Femur (tissue), 1 donor: ENCODE measurements at places on chromosomes 1 and 21.

- no peak for DNase-seq
These were observed 13.2 kb downstream of the TP53BP2 start for GRCh38 chr1:223832637-223832943.

DNA sequence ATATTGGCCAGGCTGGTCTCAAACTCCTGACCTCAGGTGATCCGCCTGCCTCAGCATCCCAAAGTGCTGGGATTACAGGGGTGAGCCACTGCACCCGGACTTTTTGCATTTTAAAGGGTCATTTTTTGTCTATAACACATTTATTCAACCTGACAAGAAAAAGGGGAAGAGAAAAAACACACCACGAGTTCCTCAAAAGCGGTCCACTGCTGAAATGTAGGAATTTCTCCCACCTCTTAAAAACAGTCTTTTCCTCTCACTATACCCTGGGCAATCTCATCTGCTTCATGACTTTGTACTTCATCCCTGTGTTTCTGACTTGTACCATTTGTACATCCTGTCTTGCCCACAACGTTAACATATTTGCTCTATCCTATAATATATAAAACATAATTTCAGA, 413.3 kb upstream of the PTBP2 start:
- no peak for DNase-seq

GRCh38 chr1:204830747-204831146, 39.9 kb upstream of the NFASC start:
- DNase-seq = no peak

GRCh38 chr1:156740237-156740740, 599 bp downstream of the MRPL24 start:
- no peak for DNase-seq

DNA sequence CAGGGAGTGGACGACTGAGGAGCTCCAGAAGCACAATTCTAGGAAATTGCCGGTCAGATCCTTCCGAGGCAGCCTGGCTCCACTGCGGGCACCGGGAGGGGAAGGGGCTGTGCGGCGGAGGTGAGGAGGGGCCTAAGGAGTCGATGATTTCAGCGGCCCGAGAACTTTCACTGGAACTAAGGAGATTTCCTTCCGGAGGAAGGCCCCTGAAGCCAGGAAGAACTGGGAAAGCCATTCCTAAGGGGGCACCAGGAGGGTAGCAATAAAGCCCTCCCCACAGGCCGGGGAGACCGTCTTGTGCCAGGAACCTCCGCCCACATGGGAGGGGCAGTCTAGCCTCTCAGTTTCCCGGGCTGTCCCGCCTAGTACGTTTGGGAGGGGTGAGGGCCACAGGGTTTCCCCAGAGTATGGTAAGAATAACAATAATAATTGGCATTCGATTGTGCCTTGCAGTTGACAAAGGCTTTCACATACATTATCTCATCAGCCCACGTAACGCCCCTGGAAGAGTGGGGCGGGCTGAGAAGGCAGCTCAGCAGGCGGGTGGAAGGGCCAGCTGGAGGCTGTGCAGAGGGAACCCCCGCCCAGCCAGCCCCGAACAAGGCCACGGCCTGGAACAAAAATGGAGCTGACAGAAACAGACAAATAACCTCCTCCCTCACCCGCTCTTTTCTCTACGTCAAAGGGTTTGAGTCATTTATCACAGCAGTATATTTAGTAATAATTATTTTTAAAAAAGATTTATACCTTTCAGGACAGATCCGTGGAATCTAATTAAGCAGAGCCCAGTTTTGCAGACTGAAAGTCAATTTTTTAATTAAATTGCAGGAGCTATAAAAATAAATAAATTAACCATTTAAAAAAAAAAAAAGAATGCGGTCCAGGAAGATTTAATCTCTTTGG, 19.8 kb downstream of the NPR1 start:
- peak; percentile 78 for DNase-seq

- no peak for DNase-seq
These were observed 13.7 kb downstream of the MTARC2 start for GRCh38 chr1:220761688-220762427.

DNA sequence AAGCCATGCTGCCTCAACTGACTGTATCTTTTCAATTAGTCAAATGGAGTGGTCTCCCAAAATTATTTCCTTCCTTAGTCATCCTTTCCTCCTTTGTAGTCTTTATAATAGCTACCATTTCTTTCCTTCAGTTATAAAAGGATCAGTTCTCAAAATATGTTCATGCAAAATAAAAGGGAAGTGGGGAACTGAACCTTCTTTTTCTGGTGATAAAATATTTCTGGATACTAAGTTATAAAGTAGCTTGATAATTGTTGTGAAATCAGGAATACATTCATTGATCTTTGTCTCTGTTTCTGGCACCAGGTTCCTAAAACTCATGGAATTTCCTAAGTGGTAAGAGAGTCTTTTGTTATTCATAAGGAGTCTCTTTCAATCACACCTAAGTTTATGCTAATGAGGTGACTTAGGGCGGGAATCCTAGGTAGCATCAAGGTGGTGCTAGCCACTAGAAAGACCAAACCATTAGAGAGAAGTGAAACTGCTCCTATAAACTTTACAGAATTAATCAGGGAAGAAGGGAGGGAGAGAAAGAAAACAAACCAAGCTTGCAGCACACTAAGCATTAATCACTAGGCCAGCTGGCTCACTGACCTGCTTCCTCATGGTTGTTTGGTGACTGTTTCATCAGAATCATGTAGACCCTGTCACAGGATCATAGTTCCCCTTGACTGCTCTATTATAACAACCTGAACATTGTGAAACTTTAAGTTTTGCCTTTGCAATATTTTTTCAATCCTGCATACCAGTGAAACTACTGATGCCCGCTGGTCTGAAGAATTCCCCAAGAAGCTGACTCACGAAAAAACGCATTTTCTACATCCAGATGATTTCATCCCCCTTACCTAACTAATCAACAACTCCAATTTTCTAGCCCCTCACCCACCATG, 161.6 kb upstream of the PTBP2 start:
- no peak for DNase-seq

DNA sequence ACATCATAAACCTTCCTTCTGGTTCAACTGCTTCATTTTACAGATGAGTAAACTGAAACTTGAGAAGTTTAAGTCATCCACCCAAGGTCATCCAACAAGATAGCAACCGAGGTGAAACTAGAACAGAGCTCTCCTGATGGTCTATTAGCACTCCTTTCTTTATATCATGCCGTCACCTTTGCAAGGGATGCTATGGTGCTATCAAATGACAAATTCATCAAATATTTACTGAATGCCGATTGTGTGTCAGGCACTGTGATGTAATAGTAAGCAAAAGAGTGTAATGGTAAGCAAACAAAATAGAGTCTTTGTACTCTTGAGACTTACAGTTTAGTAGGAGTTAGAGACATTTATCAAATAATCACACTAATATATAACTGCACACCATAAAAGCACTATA, 14.0 kb upstream of the SGIP1 start:
- DNase-seq = no peak

- no peak for DNase-seq
These were observed 38.0 kb downstream of the PTPN14 start for GRCh38 chr1:214513394-214513793.

GRCh38 chr1:29895201-29895600, 658.9 kb downstream of the PTPRU start:
- DNase-seq = no peak

DNA sequence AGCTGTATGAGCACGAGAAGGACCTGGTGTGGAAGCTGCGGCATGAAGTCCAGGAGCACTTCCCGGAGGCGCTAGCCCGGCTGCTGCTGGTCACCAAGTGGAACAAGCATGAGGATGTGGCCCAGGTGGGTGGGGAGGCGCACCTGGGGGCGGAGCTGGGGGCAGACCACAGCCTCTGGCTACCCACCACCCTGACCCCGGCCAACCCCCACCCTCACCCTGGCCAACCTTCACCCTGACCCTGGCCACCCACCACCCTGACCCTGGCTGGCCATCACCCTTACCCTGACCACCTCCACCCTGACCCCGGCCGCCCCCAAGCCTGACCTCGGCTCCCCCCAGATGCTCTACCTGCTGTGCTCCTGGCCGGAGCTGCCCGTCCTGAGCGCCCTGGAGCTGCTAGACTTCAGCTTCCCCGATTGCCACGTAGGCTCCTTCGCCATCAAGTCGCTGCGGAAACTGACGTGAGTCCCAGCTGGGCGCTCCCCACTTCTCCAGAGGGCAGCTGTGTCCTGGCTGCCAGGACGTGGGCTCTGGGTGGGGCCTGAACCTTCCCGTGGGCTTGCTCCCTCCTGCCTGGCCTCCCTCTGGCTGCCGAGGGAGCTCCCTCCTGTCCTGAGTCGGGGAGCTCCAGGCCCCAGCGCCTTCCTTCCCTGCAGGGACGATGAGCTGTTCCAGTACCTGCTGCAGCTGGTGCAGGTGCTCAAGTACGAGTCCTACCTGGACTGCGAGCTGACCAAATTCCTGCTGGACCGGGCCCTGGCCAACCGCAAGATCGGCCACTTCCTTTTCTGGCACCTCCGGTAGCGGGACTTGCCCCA, 69.5 kb downstream of the PIK3CD start:
- no peak for DNase-seq

GRCh38 chr1:33837635-33838034, 26.2 kb upstream of the HMGB4 start:
- no peak for DNase-seq

DNA sequence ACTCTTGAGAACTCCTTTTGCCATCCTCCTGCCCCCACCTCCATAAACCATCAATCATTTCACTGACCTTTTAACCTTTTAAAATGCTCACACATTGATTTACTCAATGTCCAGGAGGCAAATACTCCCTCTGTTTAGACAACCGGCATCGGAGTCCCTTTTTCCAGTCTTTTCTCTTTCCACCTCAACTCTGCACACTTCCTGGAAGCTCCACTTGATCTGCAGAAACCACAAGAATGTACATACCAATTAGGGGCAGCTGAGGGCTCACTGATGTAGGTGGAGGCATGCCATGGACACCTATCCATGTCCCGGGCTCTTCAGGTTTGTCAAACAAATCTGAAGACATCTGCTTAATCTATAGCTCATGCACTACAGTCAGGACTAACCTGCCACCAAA, 5.3 kb upstream of the AMIGO1 start:
- DNase-seq = no peak

DNA sequence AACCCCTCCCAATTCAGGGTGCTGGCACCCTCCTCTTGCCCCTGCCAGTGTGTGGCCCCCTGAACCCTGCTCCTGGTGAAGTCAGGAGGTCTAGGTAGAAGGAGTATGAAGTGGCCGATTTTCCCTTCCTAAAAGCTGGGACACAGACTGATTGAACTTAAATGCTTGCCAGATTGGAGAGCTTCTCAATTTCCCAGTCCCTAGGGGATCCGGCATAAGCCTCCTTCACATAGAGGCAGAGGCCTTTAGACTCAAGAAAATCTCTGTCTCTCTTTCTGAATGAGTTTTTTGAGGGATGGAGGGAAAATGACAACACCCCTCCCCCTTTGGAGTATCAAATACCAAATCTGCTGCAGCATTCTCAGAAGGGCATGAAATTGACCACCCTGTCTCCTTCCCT, 51.5 kb downstream of the SYT2 start:
- DNase-seq = no peak

DNA sequence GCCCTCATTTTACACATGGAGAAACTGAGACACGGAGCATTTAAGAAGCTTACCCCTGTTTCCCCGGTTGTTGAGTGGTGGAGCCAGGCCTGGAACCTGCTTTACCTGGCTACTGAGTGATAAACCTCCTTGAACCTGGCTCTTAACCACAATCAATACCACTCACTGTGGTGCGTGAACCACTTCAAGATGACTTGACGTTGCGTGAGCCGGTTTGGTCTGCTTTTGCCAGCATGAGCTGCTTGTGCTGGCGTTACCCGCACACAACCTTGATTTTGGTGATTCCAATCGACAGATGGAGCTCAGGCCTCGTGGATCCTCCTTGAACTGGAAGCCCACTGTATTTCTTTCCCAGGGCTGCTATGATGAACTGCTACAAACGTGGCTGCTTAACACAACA, 6.1 kb upstream of the TINAGL1 start:
- no peak for DNase-seq

GRCh38 chr1:61253059-61253735, 170.8 kb downstream of the NFIA start:
- DNase-seq = peak; percentile 62

DNA sequence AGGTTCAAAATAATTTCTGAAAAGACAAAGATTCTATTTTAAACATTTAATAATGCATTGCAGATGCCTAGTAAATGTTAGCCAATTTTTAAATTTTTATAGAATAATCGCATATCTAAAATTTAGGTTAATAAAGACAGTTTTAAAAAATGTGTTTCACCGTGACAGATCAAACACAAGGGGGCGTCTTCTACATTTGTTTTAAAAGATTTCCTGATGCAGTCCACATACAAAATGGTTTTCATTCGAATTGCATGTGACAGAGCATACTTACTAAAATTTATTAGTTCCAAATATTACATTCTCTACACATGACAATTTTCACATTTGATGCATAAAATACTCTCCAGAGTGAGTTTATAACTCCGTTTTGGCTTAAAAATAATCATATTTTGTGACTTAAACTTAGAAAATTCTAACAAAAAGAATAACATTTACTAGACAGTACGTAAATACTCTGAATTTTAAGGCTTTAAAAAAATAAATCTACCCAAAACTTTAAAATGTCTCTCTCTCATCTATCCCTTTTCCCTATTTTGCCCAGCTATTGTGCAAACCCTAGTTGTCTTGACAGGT, 75.5 kb downstream of the ADAMTS1 start:
- DNase-seq = no peak

- peak; percentile 25 for DNase-seq
These were observed 27.1 kb downstream of the FTCD start for GRCh38 chr21:46128106-46128932.
